AG04450 (cell line): ENCODE measurements at places on chromosomes 3 and 15.

DNA sequence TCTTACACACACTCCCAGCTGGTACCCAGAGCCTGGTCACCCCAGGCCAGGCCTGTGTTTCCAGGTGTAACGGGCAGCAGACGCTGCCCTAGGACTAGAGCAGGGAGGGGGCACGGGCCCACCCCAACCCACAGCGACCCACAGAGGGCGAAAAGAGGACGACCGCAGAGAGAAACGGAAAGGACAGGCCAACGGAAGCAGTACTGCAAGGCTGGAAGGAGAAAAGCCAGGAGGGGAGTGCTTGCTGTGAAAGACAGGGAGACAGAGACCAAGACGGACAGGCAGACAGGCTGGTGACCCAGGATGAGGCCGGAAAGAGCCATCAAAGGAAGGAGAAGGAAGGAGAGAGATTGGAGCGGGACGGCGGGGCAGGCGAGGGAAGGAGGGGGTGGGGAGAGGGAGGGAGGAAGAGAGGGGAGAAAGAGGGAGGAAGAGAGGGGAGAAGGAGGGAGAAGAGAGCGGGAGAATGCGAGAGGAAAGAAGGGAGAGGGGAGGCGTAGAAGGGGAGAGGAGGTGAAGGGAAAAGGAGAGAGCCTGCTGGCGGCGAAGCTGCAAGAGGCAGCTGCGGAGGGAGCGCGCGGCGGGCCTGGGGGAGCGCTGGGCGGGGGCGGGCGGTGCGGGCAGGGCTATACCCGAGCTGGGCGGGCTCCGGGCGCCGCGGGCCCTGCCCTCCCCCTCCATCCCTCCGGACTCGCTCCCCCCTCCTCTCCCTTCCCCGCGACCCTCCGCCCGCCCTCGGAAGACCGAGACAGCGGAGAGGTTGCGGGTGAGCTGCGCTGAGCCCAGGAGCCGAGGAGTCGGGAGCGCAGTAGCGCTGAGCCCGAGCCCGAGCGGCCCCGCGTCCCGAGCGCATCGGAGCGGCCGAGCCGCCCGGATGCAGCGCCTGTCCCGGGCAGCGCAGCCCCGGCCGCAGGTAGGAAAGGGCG lies at the start of gene SLC6A1:
Gene SLC6A1, plus strand, starts transcription at position 732 of the 926 bp plus-strand sequence. CDS start 24,464 bp downstream, outside the sequence.
- DNase-seq, result no peak

DNA sequence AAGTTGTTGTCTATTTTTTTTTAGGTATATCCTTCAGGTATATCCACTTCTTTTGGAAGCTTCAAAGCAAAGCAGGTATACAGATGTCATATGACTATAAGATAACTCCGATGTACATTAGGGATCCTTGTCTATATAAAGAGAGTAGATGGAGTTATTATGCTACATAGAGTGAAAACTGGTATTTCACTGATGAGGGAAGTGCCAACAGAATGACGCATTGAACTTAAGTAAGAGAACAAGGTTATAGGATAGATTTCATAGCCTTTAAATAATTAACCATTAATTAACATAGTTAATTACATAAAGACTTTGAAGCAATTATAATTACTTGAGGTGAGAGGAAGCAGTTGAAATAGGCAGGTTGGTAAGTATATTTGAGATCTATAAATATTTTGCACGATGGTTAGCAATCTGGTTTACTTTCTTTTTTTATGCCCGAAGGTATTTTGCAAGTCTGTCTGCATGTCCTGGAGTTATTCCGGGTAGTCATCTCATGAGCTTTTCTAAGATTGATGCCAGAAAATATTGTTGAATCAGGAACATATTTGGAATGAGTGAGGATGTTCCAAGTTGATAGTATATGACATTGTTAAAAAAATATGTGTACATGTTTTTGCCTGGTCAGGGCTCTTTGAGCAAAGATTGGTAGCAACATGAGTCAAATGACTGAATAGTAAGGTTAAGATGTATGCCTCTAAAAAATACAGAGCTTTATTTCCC lies 299.5 kb upstream of the KCNMB2 start:
- no peak for DNase-seq

GRCh38 chr3:69052472-69052898 lies 352 bp upstream of the TMF1 start:
- no peak for DNase-seq

DNA sequence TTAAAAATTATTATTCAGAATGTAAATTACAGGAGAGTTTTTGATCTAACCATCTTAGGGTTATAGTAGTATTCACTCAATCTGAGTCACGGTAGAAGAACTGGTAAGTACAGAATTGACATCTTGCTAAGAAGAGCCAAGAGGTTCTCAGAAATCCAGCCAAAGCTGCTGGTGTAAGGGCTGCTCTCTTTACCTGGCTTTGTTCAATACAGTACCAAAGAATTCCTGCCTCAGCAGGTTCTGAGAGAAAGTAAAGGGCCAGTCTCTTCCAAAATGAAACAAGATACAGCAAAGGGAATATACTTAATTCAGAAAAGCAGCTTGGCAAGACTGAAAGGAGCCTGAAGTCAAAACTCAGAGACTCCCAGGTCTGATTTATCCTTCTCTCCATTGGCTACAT lies 193.1 kb downstream of the TNIK start:
- DNase-seq, result no peak

DNA sequence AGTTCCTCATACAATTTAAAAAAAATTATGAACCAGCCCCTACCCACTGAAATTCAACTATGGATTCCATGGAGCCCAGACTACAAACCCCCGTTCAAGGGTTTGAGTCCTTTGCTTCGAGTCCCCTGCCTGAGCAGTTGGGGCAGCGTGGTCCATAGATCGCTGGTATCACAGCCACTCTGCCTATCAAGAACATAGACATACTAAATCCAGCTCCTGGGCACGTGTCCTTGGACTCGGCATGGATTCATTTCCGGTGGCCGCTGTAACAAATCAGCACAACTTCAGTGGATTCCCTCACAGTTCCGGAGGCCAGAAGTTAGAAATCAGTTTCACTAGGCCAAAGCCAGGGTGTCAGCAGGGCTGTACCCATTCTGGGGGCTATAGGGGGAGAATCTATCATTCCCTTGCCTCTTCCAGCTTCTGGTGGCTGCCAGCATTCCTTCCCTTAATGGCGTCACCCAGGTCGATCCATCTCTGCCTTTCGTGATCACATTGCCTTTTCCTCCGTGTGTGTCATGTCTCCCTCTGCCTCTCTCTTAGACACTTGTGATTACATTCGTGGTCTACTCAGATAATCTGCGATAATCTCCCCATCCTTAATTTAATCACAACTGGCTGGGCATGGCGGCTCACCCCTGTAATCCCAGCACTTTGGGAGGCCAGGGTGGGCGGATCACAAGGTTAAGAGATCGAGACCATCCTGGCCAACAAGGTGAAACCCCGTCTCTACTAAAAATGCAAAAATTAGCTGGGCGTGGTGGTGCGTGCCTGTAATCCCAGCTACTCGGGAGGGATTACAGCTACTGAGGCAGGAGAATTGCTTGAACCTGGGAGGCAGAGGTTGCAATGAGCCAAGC lies 4.6 kb upstream of the TMEM44 start:
- DNase-seq, result no peak

- DNase-seq, result no peak
Observed at GRCh38 chr3:12840591-12841148, 695 bp downstream of the RPL32 start.

DNA sequence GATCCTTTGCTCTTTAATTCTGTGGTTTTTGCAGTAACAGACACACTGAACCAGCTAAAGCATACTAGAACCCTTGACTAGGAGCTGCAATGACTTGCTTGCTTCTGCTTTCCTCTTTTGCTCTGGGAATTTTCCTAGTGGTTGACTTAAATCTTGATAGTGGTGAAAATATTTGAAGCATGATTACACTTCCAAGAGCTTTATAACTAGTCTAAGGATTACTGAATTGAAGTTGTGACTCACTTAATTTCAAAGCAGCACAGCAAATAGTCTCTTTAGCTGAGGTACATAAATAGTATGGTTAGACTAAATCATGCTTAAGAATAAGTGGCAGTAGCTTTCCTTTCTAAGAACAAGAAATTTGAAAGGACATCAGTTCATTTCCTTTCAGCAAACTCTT lies 513.5 kb upstream of the GBE1 start:
- no peak for DNase-seq

- DNase-seq, result no peak
Observed at GRCh38 chr3:158097593-158098308, 8.5 kb downstream of the SHOX2 start.

DNA sequence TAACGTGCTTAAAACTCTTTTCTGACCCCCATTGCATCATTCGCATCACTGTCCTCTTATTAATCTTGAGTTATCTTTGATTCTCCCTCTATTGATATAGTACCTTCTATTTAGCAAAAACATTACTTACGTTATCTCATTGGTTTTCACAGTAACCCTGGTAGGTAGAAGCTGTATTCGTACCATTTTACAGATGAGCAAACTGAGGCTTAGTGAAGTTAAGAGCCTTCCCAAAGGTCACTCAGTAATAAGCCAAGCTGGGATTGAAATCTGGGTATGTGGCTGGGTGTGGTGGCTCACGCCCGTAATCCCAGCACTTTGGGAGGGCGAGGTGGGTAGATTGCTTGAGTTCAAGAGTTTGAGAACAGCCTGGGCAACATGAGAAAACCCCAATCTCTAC lies 244.0 kb downstream of the THSD4 start:
- no peak for DNase-seq

DNA sequence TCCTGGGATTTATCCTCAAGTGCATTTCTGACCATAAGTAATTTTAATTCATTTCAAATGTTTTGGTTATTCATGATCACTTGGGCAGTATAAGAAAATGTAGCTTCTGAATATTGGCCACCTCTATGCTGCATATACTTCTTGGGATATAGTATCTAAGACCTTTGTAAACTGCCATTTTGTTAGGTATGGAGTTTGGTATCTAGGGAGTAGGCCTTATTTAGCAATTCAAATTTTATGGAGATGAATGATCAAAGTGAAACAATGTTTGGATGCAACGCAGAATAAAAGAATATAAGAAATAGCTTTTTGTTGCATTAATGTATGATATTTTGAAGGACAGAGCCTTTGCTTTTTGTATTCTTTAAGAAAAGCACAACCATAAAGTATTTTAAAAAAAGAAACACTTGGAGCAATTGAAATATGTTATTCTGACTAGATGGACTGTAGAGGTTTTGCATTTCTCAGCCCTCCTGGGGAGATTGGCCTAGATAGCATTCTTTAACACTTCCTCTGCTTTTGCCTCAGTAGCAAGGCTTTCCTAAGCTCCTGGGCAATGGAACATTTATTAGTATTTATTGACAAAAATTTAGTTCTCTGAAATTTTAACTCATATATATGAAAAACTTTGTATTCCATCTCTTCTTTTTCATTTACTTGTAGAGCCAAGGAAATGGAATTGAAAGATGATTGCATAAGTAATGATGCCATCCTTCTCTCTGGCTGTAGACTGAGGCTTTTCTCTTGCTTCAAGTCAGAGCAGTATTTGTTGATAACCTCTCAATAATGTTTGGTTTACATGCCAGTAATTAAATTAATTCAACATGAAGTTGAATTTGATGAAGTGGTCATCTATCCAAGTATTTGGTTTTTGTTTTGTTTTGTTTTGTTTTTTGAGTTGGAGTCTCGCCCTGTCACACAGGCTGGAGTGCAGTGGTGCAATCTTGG lies 61.8 kb upstream of the UTS2B start:
- no peak for DNase-seq

DNA sequence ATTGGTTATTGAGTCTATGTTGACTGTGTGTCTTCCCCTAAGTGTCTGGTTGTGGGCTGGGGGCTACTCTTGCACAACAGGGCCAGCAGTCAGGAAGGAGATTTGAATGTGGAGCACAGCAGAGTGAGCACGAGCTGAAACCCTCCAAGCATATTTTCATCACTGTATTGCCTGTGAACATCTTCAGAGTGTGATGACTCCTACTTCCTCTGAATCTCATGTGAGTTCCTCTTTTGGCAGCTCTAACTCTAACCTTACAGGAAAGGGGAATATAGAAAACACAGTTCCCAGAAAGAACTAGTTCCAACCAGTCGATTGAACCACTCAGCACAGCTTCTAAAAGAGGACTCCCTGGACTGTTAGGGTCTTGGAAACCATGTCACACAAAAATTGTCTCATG lies 211.6 kb downstream of the RAP2B start:
- DNase-seq, result no peak

- no peak for DNase-seq
Observed at GRCh38 chr15:60369696-60370095, 28.1 kb downstream of the ANXA2 start.

DNA sequence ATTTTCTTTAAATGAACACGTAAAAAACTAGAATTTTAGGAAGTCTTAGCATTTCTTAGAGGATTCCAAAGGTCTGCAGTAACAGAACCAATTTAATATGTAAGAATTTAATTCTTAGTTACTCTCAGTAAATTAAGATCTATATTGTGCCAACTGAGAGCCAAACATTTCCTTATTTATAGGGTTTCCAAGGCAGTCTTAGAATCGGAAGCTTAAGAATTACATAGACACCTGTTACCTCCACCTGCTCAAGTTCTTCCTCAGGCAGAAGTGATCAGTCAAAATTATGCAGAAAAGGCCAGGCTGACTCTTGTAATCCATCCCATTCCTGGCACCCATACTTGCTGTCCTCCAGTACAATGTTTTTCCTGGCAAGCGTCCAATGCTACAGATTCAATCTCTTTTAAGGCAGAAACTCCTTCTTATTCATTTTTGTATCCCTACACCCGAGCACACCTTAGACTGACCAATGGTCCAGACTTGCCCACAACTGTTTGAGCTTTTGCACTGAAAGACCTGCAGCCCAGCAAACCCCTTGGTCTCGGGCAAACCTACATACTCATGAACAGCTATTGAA lies 64.3 kb downstream of the NCEH1 start:
- DNase-seq, result no peak

DNA sequence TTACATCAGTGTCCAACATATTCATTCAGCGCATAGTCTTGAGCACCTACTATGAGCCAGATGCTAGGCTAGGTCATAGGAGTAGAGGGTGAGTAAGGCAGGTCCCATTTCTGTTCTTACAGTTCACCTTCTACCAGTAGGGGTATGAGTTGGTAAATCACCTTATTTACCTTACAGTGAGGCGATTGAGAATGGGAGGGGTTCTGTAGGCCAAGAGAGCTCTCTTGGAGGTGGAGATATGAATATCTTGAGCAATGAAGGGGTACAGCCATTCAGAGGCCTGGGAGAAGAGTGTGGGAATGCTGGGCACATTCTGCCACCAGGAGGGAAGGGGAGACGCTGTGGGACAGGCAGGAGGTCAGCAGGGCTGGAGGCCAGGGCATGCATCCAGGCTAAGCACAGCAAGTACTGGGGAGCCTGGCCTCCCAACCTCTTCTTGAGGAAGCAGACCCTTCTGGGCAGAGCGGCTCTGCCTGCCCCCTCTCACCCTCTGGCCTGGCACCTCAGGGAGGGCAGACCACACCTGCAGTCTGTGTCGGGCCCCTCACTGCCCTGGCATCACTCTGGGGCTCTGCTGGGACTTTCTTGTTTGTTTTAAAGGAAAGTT lies 123.4 kb downstream of the EEFSEC start:
- DNase-seq, result no peak

GRCh38 chr3:143576568-143577270 lies 271.5 kb downstream of the SLC9A9 start:
- DNase-seq, result no peak

DNA sequence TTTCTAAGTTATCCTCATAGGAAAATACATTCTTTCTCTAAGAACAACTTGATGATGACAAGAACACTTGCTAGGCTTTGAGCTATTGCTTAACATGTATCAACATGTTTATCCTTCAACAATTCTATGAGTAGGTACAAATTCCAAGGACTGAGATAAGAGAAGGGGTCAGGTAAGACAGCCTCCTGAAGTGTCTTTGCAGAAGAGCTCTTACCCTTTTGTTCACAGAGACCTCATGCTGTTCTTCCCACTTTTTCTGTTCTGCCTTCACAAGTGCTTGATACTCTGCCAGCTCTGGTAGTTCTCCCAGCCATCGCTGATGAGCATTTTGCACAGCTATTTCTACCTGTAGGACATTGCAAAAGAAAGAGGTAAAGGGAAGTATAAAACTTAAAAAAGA lies 50.9 kb downstream of the CEP152 start:
- DNase-seq, result no peak

- no peak for DNase-seq
Observed at GRCh38 chr3:186239321-186239720, 122.7 kb downstream of the DGKG start.
